Ovary (tissue), 10 donors: ENCODE measurements at places on chromosomes 3 and 15. TPM values are rescaled to one million over a fixed set of nuclear protein-coding genes. Genes with fewer than 3 reads are reported as not detected.
A peak's percentile ranks its signal among the peaks of the same experiment; 100 is the strongest.

GRCh38 chr3:104961851-104962250, 404.9 kb upstream of the ALCAM start:
- DNase-seq = peak; percentile 39

Gene IGDCC3
- total RNA-seq = 1.2 TPM

DNA sequence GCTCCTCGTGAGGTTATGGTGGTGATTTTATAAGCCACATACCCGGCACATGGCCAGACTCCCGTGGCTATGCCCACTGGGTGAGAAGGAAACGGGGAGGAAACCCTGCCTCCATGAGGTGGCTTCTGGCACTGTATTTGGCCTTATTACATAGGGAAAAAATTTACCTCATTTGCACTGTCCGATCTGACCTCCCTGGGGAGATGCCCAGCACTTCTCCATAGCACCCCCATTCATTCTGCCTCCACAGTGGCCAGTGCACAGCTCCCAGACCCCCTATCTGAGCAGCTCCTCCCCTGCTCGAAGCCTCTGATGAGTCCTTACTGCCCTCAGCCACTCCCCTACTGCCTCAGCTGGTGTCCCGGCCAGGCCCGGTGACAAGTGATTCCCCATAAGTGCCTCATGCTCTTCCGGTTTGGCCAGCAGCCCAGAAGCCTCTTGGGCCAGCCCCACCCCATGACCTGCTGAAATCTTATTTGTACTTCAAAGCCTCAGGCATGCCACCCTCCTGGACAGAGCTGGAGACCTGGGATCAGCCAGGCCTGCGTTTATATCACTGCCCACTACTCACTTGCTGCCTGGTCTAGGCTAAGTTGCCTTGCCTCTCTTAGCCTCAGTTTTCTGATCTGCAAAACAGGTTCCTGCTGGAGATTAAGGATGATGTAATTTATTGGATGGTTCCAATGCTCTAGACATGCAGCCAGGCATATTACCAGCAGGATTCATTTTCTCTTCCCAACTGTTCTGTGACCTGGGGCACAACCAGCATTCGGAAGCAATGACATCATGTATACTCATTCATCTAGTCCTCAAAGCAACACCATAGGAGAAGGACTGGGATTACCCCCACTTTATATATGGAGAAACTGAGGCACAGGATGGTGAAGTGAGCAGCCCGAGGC, 30.6 kb upstream of the SLC6A6 start:
- DNase-seq = no peak

GRCh38 chr3:11769704-11770476, 76.8 kb downstream of the TAMM41 start:
- no peak for DNase-seq

Gene PRRT3
- 6.0 TPM for total RNA-seq

Gene TMEM108
- total RNA-seq = under 0.01 TPM

Gene CD96
- 1.2 TPM for total RNA-seq

GRCh38 chr3:95289295-95289694, 1226.4 kb downstream of the NSUN3 start:
- no peak for DNase-seq

DNA sequence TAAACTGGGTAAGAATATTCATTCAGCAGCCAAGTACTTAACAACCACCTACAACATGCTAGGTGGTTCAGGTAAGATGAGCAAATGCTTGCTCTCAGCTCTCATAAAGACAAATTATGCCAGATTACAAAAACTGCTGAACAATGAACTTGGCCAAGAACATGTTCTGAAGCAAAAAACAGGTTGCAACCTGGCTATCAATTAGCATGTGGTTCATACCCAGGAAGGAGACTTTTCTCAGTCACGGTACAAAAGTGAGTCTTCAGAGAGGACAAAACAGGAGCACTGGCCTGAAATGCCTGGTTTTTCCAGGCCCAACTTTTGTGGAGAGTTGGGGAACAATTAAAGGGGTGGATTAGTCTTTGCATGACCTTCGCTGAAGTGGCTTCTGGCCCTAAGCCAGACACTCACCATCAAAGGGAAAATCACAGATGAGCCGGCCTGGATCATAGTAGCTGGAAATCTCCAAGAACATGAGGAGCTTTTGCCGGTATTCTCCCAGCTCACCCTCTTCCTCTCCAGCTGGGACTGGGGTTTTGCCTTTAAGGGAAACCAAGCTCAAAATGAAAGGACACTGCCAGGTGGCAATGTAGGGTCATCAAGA, 7.6 kb upstream of the PLA2G4F start:
- DNase-seq = no peak

GRCh38 chr3:47512416-47513124, 942 bp downstream of the ELP6 start:
- peak; percentile 60 for DNase-seq

- no peak for DNase-seq
These were observed 329.1 kb upstream of the TPRG1 start for GRCh38 chr3:188842639-188843038.

DNA sequence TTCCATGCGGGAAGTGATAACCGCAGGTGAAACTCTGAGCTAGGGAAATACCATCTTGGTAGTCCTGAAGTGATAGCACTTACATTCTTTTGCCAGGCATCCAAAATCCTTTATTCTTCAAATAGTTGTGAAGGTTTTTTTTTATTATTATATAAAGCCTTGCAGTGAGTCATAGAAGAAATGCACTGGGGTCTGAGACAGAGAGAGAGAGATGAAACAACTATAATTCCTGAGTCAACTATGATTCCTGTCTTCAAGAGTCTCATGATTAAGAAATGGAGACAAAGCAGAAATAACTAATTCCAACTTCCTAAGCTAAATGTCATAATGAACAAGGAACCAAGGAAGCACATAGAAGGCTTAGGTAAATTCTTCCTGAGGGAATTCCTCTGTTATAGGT, 495.6 kb downstream of the LPP start:
- DNase-seq = no peak

- no peak for DNase-seq
These were observed 23.9 kb downstream of the RNF111 start for GRCh38 chr15:59011262-59011952.

- no peak for DNase-seq
These were observed 78.9 kb downstream of the TGFBR2 start for GRCh38 chr3:30685267-30685667.

DNA sequence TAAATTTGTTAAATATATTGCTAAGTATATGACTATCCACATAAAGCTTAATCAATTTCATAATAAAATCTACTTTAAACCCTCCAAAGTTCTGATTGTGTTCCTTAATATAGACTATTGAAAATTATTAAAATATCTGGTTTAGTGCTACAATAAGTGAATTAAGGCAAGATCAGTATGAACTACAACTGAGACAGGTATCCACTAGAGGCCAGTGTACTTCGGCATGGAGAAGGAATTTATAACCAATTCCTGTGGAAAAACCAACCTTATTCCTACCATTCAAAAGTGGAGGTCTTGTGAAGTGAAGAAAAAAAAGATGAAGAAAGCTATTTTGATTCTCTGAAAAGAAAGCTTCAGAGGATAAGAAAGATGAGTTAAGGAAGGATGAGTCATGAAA, 237.7 kb downstream of the SUCLG2 start:
- DNase-seq = no peak

GRCh38 chr15:32746116-32746857, 28.5 kb downstream of the GREM1 start:
- no peak for DNase-seq

DNA sequence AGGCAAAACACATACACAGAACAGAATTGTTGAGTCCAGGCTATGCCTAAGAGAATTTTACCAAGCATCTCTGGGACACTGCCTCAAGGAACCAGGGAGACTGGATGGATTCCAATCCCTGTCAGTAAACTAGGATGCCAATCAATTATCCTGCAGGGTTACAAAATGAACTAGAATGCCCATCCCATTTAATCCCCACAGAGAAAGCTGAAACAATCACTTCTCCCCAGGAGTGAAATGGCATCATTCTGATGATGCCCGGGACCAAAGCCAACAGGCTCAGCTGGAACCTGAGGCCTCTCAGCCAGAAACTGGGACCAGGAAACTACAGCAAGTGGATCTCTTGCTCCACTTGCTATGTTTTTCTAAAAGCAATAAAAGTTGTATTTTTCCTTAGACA, 130.0 kb upstream of the TJP1 start:
- no peak for DNase-seq

GRCh38 chr3:126438186-126438585, 37.5 kb downstream of the ZXDC start:
- DNase-seq = peak; percentile 13

Gene ZNF860
- 1.6 TPM for total RNA-seq

DNA sequence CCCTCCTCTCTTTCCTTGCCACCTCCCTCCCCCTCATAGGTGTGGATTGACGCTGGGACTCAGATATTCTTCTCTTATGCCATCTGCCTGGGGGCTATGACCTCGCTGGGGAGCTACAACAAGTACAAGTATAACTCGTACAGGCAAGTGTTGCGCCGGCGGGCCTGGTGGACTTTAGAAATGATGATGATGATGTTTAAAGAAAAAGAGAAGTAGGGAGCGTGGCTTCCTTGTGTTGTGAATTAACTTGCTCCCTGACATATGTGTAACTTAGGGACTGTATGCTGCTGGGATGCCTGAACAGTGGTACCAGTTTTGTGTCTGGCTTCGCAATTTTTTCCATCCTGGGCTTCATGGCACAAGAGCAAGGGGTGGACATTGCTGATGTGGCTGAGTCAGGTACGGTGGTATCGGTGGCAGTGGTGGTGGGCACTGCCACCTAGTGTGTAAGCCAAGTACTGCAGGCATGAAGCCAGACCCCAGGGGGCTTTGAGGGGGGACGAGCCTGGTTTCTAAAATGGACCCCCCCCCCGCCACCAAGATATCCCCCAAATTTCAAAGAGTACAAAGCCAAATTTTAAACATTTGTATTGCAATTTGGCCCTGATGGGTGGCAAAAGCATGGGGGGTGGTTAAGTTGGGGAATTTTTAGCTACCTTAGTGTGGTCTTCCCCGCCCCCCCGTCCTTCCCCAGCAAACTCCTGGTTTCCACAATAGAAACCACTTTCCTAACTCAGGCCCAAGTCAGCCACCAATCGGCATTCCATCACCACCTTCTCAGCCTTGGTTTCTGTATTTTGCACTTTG, 65.6 kb downstream of the SLC6A6 start:
- DNase-seq = peak; percentile 68

GRCh38 chr15:75346796-75347221, at the start of gene NEIL1:
NEIL1 (plus strand) TSS chr15:75347039; CDS start chr15:75348906, 1,867 bp downstream.
- peak; percentile 25 for DNase-seq

DNA sequence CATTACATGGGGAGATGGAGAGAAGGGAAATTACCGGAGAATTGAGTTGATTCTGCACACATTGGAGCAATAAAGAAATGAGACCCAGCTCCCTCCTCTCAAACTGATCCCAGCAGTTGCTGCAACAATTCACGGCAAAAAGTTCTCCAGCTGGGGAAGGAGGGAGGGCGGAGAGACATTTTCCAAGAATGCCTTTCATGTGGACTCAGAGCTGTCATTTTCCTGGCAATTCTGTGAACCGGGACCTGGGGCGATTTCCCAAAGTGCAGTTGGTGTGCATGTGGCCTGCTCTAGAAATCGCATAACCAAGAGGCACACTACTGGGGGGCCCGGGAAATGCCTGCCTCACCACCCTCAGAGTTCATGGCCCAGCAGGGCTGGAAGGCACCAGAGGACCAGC, 48.7 kb upstream of the IREB2 start:
- DNase-seq = no peak

Gene CISH
- total RNA-seq = 6.2 TPM

Gene FBXW12
- total RNA-seq = not detected

DNA sequence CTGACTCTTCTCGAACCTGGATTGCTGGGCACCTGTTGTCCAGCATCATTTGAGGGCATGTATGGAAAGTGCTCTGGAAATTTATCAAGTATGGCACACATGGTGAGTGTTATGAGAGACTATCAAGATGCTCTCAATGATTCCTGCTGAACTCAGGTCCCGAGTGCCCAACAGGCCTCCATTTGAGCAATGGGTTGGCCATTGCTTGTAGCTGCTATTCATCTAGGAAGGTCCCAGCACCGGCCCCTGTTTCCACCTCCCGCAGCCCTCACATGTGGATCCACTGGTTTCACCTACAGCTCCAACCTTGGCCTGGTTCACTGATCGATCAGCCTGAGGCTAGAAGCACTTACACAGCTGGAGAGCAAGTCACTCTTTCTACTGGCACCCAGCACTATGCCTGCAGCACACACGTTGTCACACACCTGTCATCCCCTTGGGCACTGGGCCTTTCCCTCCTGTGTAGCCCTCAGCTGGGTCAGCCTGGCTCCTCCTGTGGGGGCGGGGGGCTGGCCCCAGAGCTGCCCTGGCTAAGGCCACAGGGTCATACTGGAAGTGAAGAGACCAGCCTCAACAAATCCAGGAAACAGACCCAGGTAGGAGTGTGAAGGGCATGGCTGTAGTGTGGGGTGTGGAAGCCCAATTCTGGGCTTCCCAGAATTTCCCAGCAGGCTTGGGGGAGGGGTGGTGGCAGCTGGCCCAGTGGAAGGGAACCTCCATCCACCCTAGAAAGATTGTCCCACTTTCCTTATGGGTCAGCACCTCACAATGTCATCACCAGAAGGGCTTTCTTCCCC, 41.7 kb upstream of the SMAD3 start:
- peak; percentile 54 for DNase-seq

DNA sequence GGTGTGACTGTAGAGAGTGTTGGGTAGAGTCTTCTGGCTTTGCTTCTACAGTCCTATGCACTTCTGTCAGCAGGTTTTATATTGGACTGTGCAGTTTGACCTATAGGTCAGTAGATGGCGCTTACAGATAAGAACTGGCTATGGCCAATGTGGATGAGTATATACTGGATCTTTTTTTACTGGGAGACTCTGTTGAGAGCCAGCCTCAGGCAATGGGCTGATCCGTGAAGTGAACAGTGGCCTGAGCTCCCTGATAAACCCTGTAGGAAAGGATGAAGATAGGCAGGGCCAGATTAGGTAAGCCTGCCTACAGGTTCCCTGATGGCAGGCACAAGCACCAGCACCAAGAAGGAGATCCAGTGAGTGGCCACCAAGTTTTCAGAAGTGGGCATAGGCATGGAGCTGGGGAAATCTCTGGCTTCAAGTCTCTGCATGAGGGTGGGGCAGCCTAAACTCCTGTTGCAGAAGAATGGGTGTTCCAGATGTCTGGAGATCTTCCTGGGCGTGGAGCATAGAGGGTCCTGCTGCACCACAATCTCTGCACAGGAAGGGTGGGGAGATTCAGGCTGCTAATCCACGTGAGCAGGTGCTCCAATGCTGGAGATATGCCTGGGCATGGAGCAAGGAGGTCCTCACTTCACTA, 326.0 kb upstream of the SGO1 start:
- DNase-seq = no peak

GRCh38 chr15:55218056-55218455, 21.3 kb upstream of the RSL24D1 start:
- no peak for DNase-seq

- DNase-seq = no peak
These were observed 43.7 kb downstream of the CTDSPL start for GRCh38 chr3:37905346-37905745.

DNA sequence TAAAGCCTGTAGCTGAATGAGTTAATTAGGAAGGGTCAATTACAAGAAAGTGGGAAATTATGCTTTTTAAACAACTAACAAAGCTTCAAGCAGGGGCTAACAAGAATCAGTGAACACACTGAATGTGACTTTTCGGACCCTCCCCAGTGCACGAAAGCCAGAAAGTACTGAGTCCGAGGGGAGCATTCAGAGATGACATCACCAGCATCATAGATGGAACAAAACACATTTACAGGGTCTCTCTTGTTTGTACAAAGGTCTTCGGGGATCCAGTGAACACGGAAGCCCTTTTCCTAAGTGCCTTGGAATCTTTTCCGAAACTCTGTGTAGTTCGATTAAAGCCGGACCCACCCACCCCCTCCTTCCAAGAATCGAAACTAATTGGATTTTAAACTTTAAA, 829 bp downstream of the DCP1A start:
- no peak for DNase-seq

Gene PPIP5K1
- total RNA-seq = 32.2 TPM
